ENCODE measurements at places on chromosomes 6 and 20. TPM values are rescaled to one million over a fixed set of nuclear protein-coding genes. Genes with fewer than 3 reads are reported as not detected.

- DNase-seq = no peak
Measured at GRCh38 chr6:44730771-44731391, 343.4 kb downstream of the CDC5L start.

The APCDD1L gene
- total RNA-seq = 3.2 TPM

The TRIM10 gene
- not detected for total RNA-seq

- DNase-seq = no peak
Measured at GRCh38 chr6:21128601-21129000, 464.9 kb upstream of the SOX4 start.

The DCBLD1 gene
- total RNA-seq = 11.2 TPM

The HLA-DRB1 gene
- total RNA-seq = 6.7 TPM

The SLC44A4 gene
- total RNA-seq = 2.5 TPM

GRCh38 chr20:18705910-18706309 is 107.7 kb upstream of the SCP2D1 start:
- DNase-seq = no peak

DNA sequence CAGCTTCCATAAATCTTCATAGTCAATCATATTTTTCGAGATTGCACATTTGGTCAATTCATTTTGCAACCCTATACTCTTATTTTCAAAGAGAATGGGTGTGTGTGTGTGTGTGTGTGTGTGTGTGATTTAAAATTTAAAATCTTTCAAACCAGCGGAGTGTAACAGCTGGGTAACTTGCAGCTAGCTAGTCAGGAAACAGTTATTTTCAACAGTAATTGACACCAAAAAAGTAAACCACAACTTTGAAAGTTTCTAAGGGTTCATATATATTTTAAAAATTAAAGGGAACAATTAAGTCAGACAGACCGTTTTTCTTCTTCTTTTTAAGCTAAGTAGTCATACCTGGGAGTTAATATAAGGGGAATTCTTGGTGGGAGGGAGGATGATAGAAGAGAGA is 57.0 kb downstream of the PRR18 start:
- no peak for DNase-seq

DNA sequence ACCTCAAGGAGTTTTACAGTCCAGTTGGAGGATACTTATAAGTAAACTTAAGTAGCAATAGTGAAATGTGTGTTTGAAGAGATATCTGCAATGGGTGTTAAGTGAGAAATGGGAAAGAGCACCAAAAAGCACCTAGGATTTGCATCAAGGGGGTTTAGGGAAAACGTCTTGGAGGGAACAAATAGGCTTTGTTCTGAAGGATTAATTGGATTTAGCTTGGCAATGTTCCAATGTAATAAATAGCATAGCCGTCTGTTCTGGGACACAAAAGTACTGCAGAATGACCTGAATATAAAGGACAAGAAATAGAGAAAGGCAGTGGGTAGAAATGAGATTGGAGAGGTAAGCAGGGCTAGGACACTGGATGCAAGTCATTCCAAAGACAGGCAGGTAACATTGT is 2.8 kb upstream of the MYO6 start:
- DNase-seq = no peak

- DNase-seq = no peak
Measured at GRCh38 chr6:1182722-1183521, 129.0 kb upstream of the FOXQ1 start.

The TAAR5 gene
- total RNA-seq = not detected

The TRAPPC3L gene
- total RNA-seq = not detected

The OXT gene
- total RNA-seq = not detected

DNA sequence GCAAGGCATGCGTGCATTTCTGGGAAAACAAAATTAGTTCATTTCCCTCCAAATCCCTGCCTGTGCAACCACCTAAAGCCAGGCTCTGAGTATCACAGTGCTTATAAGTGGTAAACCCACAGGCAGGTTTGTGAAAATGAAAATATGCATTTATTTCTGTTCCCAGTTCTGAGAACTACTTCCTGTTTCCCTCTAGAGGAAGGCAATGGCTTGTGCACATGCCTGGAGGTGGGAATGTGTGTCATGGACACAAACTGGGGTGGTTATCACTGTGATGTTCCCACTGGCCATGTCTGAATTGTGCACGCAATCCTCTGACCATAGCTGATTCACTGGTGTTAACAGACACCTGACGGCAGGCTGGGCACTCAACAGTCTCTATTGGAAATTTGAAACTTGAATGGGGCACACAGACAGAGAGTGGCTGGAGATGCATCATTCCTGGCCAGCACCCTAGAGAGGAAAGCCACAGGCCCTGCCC is 26.3 kb downstream of the FAM110A start:
- DNase-seq = no peak

The AVP gene
- not detected for total RNA-seq

DNA sequence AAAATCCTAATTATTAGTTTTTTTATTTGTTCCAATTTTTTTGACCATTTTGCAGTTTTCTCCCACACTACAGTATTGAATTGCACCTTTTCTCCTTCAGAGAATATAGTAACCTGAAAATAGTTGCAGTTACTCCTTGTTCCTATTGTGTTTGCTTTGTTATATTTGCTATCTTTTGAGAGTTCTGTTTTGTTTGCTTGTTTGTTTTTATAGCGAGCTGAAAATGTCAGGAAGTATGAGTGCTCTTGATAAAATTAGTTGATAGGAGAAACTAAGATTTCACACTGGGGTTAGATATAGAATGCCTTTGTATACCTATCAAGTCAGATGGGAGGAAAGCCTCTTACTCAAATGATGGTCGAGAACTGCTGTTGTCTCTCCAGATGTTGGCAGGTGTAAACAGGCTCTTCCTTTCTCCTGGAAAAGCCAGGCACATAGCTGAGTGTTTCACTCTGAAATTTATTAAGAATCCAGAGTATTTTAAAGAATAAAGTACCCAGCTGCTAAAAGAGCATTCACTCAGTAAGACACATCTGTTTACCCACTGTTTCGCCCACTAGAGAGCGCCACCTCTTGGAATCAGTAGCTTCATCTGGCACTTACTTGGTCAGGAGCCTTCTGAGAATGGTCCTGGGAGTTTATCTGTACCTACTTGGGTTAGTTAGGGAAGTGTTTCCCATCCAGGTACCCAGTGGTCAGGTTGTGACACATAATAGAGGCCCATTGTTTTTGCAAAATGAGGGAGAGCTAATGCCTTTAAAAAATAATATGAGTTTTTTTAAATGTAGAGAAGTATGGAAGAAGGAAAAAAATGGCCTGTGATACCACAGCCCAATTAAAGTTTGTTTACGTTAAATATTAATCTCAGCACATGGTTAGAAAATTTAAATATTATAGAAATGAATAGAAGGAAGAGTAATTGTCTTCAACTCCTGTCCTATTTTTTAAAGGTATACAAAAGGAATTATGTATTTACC is 11.2 kb downstream of the NT5DC1 start:
- no peak for DNase-seq

The GINS1 gene
- 68.4 TPM for total RNA-seq

GRCh38 chr6:41059556-41059955 is 6.6 kb downstream of the APOBEC2 start:
- no peak for DNase-seq

DNA sequence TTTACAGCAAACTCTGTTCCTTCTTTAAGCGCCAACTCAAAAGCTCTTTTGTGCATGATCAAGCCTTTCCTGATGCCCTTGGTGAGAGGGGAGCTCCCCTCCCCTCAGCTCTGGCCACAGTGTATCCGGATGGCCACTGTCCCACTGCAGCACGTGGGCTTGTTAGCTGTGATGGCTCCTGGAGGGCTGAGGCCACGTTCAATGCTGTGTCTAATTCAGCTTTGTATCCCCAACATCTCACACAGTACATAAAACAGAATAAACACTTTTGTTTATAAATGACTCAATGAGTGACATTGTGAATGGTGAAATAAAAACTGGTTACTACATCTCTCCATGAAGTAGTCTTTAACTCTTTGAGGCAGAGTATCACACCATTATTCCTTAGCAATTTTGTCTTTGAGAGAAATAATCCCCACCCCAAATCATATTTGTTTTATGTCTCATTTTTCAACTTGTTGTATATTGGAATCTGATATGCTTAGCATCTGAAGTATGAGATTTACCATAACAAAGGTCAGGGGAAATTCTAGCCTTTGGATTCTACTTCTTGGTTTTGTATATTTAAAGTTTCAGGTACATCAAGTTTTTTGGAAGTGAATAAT is 44.5 kb downstream of the EDN1 start:
- no peak for DNase-seq

The OR2J2 gene
- total RNA-seq = not detected

The IGF2R gene
- total RNA-seq = 74.1 TPM

GRCh38 chr6:33714385-33715040 is 3.0 kb upstream of the UQCC2 start:
- DNase-seq = no peak

The TUBE1 gene
- total RNA-seq = 15.9 TPM

GRCh38 chr6:27168108-27168507 is 79.4 kb upstream of the PRSS16 start:
- no peak for DNase-seq

GRCh38 chr6:31394381-31394780 is 9.0 kb upstream of the MICA start:
- DNase-seq = no peak

- DNase-seq = no peak
Measured at GRCh38 chr6:20013066-20013861, 176.1 kb downstream of the ID4 start.

- no peak for DNase-seq
Measured at GRCh38 chr20:57179265-57179664, 87.2 kb downstream of the BMP7 start.

DNA sequence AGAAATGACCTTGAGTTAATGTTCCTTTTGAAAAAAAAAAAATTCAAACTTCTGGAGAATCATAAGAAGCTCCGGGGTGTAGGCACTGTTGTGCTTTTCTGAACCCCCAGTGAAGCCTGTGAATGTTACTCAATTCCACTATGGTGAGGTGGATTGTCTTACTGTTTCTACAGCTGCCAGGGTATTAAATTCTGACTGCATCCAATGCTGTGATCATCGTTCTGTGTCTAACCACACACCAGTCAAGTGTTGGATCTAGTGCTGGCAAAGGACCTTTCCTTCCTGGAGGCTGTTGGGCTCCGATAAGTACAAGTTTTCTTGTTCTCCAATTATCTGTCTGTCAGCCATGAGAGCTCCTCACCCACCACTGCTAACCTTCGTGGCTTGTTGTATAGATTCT is 162.0 kb upstream of the EPHA7 start:
- DNase-seq = no peak

- DNase-seq = no peak
Measured at GRCh38 chr6:21937466-21937865, 343.9 kb downstream of the SOX4 start.

DNA sequence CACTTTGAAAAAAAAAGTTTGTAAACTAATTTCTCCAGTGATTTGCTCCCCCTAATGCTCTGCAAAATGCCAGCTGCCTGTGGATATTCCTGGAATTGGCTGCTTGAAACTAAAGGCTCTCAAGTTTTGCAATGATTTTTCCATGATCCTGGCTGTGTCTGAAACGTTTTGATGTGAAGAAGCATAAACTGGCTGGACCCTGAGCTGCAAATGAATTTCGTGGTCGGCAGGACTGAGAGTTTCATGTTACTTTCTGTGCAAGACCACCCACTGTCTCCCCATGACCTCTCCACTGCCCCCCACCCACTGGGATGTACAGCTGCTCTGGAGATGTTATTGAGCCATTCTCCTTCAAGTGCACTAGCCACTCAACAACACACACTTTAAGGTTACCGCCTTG is 171.3 kb upstream of the SSTR4 start:
- DNase-seq = no peak

The CRISP2 gene
- not detected for total RNA-seq

The CDH26 gene
- 1.7 TPM for total RNA-seq

DNA sequence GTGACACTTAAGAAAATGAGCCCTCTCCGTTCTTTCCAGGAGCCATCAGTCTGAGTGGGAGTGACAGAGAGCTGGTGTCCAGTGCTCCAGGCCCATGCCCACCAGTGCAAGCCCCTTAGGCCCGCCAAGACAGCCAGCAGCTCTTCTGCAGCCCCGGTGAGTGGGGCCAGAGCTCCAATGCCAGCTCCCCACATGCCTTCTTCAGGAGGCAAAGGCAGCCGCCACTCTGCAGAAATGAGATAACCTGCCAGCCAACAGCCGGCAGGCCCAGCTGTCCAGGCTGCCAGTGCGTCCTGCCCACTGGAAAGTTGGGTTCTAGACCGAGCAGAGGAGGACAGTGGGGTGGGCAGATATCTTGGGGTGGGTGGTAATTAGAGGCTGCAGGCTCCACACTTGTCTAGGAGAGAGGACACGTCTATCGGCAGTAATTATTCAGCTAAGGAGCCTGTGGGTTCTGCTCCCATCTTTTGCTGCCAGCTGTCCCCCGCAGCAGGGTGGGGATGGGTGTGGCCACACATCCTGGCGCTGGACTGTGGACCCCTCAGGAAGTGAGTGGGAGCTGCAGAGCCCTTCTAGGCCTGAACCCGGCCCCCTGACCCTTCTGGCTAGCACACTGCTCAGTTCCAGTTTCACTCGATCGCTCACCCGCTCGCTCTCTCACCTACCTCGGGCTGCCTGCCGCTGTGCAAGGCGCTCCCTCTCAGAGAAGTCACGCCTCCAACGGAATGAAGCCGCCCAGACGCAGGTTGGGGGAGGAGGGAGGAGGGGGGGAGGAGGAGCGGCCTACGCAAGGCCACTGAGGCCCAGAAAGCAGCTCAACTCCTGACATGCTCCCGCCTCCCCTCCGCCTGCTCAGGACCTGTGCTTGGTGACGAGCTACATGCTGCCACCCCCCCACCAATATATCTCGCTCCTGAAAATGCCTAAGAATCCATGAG is 3.6 kb downstream of the GRM4 start:
- no peak for DNase-seq

GRCh38 chr6:149359440-149359839 is 40.6 kb upstream of the SUMO4 start:
- DNase-seq = no peak

The SPATA25 gene
- total RNA-seq = 3.0 TPM

DNA sequence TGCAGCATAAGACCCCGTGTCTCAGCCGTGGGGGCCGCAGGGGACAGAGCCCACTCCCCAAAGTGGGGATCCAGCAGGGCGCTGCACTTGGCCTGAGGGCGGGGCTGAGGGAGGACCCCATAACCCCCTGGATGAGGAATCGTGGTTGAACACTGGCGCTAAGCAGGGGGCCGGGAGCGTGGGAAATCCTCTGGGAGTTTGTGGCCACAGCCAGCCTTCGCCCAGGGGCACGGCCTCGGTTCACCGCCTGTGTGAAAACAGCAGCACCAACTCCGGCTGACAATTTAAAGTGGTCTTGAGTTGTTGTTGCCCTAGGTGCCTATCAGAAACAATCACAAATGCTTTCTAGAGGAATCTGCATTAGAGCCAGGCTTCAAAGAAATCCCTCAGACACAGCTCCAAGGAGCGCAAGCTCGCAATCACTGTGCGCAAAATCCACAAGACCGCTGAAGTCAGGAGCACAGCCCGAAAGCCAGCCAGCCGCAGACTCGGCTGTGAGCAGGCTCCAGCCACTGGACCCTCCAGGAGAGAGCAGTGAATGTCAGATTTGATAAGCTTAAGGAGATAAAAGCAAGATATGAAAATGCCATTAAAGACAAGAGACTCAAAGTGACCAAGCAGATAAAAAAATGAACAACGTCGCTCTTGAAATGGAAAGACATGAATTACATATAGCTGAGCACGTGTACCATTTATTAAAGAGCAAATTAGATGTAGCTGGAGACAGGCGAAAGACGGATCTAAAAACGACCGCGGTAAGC is 10.9 kb upstream of the RPS6KA2 start:
- DNase-seq = no peak

- DNase-seq = no peak
Measured at GRCh38 chr6:35681298-35681697, 7.4 kb downstream of the FKBP5 start.

Measured in H1 (cell line).